ENCODE measurements at places on chromosomes 5 and 9.

DNA sequence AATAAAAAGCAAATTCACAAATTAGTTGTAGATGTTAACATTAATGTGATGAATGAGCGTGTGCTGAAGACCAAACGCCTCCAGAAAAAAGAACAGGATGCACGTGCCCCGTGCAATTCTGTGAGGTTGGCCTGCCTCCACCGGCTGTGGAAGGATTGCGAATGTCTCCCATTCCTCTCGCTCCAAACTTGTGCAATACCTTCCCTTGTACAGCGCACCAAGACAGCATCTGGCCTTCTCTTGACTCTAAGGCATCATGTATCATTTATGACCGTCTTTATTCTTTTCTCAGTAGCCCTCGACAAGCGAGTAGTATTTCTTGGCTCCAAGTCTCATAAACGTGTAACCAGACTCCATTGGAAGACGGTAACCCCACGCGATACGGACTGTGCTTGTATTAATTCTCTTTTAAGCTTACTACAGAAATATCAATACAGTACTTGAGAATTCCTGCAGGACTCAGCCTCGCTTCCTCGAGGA is 1.5 kb upstream of the TESK1 start:
- no peak for DNase-seq

GRCh38 chr9:125630436-125630835 is 76.6 kb downstream of the MAPKAP1 start:
- DNase-seq, result no peak

- DNase-seq, result no peak
These were observed 27.1 kb upstream of the ACTBL2 start for GRCh38 chr5:57509501-57510260.

GRCh38 chr5:10860196-10860543 is 99.1 kb upstream of the DAP start:
- no peak for DNase-seq

- no peak for DNase-seq
These were observed 31.7 kb downstream of the TMEM174 start for GRCh38 chr5:73204733-73205132.

- DNase-seq, result no peak
These were observed 101.6 kb upstream of the SSBP2 start for GRCh38 chr5:81852291-81853029.

GRCh38 chr5:23064710-23065109 is 211.6 kb upstream of the CDH12 start:
- DNase-seq, result no peak

GRCh38 chr5:172887692-172888091 is 53.6 kb downstream of the ERGIC1 start:
- no peak for DNase-seq

- DNase-seq, result no peak
These were observed 71.5 kb downstream of the DOCK8 start for GRCh38 chr9:286071-286740.

GRCh38 chr9:84387821-84388220 is 47.3 kb upstream of the SLC28A3 start:
- DNase-seq, result no peak

DNA sequence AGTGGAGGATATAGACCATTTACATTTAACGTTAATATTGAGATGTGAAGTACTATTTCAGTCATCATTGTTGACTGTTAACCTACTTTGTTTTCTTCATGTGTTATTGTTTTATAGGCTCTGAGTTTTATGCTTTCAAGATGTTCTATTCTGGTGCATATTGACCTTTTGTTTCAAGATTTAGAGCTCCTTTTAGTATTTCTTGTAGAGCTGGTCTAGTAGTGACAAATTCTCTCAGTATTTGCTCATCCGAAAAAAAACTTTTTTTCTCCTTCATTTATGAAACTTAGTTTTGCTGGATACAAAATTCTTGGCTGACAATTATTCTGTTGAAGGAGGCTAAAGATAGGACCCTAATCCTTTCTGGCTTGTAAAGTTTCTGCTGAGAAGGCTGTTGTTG is 91.3 kb downstream of the INVS start:
- DNase-seq, result no peak

DNA sequence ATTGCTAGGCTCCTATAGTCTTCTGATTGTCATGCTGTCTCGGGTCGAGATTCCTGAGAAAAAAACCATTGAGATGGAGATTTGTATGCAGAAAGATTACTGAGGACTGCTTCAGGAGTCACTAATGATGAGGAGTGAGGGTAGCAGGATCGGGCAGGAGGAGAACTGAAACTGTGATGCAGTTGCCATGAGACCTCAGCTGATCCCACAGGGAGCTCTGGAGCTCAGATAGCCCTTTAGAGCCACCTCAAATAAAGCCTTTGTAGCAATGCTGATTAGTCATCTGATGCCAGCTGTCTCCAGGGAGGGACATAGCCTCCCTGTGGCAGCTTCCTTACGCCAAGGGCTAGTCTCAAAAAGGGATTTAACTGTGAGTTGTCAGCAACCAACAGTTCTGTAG is 256.9 kb downstream of the DMAC1 start:
- no peak for DNase-seq

GRCh38 chr9:81370096-81370495 is 319.3 kb downstream of the TLE1 start:
- DNase-seq, result no peak

DNA sequence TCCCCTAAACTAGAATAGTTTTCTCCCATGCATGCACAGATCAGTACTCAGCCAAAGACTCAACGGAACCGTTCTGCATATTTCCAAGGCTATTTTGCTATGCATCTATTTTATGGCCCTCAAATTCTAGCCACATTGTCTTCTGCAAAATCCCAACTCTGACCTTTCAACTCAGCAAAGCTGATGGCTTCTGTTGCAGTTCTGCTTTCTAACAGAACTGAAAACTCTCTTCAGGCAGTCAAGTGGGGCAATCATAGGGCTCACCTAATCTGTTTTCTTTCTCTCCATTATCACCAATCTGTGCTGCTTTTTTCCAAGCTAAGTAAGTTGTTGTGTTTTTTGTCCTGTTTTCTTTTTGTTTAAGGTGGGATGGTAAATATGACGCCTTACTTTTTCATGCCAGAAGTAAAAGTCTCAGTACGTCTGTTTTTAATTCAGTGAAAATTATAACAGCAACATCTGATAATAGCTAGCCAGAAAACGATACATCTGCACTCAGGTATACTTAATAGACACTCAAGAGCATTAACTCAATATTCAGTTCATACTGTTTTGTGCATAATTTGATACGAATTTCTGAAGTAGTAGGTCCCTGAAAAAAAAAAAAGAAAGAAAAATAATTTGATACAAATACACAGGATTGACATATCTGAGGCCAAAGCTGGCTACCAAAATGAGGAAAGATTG is 454.3 kb downstream of the TLE1 start:
- no peak for DNase-seq

DNA sequence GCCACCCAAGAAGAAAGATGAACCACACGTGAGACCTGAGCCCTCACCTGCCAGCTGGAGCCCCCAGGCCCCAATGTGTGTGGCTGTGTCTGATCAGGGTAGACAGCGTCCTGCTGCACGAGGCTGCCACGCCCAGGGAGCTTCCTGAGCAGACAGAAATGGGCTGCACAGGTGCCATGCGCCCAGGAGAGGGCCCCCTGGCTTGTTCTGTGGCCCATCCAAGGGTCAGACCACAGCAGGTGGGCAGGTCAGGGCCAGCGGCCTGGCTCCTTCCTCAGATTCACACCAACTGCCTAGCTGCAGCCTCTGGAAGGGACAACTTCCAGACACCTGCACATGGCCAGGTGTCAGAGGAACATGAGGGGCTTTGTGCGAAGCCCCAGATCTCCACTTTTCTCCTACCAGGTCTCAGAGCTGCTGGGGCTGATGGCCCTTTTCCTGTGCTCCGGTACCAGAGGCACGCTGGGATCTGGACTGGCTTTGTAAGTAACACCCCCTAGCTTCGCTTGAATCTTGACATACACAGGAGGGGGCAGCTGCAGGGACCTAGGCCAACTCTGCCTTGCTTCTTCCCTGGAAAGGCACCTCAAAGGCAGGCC is 10.8 kb downstream of the SARDH start:
- no peak for DNase-seq

DNA sequence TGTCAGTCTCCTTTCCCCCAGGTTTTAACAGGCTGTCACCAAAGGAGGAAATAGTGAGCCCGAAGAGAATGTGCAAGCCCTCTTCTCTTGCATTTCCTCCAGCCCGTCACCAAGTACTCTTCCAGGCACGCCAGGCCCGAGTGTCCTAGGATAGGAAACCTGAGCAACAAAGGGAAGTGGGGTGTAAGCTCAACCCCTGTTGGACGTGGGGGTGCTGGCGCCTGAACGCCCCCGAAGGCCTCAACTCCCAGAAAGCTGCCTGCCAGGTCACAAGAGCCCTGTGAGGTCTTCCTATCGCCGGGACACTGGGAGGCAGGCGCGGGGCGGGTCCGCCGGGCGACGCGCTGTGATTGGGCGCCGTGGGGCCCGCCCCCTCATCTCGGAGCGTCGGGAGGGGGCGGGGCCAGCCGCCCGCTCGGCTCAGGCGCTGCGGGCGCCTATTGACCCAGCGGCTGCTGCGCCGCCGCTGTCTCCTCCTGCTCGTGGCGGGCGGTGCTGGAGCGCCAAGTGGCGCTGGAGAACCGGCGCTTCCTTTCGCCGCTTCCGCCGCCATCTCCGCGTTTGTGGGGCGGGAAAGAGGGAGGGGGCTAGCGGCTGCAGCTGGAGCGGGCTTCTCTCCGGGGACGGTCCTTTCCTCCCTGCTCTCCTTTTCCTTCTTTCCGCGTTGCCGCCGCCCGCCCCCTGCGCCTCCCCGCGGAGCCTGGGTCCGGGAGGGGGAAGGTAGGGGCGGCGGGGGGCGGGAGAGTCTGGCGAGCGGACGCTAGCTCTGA is 572 bp upstream of the MAN2A1 start:
- peak; percentile 80 for DNase-seq

DNA sequence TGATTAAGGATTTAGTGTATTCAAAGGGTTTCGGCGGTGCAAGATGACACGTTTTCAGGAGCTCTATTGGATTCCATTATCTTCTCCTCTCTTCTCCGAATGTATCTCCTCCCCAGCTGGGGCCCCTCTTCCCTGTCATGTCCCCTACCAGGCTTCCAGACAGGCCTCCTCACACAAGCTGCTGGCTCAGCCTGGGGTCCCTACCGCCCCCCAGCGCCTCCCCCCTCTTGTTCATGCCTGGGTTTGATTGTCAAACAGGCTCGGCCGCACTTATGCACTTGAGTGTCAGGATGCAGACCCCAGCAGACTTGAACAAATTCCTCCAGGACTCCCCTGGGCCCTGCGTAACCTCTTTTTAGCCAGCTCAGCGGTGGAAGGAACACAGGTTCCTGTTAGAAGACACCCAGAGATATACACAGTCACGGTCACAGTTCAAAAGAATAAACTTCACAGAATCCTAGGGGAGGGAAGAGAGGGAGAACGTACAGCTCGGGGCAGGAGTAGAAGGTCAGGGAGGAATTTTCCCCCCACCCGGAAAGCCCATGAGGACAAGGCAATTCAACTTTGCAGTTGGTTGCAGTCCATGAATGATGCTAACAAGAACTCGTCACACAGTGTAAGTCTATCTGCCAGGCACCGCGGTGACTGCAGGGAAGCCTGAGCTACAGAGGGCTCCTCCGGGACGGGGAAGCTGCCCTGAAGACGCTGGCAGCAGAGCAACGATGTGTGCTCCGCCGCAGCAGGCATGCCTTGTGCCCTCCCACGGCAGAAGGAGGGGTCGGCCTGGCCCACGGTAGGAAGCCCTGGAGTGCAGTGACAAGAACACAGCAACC is 560.0 kb downstream of the BNC2 start:
- no peak for DNase-seq

DNA sequence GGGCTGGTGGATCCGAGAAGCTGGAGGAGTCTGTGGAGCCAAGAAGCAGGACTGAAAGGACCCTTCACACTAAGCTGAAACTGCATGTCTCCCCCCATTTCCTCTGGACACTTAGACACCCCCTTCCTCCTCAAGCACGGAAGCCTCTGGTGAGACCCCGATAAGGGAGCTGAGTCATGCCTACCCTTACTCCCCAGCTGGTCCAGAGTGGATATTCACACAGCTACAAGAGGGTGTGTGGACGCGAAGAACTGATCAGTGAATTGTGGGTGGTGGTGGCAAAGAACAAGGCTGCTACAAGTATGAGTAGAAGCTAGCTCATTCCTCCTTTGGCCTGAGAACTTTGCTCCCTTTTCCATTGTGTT is 4.3 kb downstream of the TLN1 start:
- no peak for DNase-seq

DNA sequence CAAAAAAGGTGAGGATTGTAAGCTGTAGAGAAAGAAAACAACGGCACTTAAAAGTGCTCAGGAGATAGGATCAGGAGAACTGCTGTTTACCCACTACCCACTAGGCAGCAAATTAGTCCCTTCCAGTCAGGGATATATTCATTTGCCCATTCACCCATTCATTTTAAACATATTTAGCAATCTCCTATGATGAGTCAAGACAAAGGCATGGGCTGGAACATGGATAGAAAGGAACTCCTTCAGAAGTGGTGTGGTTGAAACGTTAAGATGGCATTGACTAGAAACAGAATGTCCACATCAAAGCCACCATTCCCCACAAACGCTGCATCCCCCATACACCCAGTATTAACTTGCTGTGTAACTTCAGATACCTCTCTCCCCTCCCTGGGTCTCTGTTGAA is 225.7 kb downstream of the ASTN2 start:
- no peak for DNase-seq

DNA sequence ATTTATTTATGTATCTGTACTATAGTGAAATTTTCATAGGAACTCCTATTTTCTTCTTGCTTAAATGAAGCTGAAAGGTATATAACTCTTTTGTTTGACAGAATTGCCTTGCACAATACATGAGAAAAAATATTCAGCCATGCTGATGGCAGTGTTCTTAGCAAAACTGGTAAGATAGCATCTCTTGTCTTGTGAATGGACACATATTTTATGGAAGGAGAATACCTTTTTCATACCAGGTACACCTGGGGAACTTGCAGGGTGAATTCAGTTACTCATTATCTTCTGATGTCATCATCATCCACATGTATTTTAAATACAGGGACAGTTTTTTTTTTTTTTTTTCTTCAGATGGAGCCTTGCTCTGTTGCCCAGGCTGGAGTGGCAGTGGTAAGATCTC is 49.4 kb downstream of the MAMDC2 start:
- DNase-seq, result no peak

- DNase-seq, result no peak
These were observed 10.7 kb upstream of the SERINC5 start for GRCh38 chr5:80266566-80266965.

DNA sequence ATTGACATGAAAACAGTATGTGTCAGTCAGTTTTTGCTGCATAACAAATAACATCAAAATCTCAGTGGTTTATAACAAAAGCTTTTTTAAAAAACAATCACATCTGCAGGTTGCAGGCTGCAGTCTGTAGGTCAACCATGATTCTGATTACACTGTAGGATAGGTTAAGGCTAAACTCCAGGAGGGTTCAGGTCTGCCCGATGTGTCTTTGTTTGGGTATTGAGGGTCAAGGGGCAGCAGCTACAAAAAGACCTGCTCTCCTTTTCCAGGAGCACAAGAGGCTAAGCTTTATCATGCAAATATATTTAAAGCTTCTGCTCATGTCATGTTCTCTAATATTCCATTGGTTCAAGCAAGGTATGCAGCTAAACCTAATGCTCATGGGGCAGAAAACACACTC is 18.2 kb downstream of the GRIA1 start:
- no peak for DNase-seq
